ENCODE measurements at places on chromosomes 6 and 20.

DNA sequence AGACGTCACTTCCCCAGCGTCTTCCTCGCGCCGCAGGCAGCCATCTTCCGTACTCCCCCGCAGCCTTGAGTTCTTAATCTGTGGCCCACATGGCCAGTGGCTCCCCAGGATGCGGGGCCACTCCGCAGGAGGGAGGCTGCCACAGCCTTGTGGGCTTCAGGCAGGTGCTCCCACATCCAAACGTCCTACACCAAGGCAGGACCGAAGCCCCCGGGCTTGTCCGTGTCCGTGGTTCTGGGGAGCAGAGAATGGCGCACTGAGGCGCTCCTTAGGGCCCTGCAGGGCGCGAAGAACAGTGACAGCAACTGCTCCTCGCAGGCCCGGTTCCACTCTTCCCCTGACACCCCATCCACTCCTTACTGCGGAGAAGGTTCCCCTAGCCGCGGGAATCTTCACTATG is 755.8 kb downstream of the PRIM2 start:
- no peak for DNase-seq

DNA sequence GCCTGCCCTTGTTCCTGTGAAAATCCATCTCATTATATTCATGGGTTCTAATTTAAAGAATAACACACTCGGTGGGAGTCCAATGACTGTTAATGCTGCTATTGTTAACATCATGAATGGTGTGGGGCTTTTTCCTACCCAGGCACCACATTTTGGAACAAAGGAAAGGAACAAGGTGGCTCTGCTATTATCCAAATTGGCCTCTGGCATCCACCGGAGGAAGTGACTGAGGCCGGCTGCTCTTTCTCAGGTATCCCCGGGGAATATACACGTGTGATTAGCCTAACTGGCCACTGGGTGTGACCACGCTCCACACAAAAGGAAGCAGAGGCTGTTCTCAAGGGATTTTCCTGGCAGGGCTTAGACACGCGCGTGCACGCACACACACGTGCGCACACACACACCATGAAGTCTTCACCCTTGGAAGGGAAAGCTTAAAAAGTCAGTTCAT is 601.2 kb upstream of the ARID1B start:
- DNase-seq = no peak

- DNase-seq = no peak
These were observed 62.2 kb upstream of the SLC22A16 start for GRCh38 chr6:110538416-110539160.

- no peak for DNase-seq
These were observed 180.7 kb upstream of the PRSS16 start for GRCh38 chr6:27066802-27067201.

DNA sequence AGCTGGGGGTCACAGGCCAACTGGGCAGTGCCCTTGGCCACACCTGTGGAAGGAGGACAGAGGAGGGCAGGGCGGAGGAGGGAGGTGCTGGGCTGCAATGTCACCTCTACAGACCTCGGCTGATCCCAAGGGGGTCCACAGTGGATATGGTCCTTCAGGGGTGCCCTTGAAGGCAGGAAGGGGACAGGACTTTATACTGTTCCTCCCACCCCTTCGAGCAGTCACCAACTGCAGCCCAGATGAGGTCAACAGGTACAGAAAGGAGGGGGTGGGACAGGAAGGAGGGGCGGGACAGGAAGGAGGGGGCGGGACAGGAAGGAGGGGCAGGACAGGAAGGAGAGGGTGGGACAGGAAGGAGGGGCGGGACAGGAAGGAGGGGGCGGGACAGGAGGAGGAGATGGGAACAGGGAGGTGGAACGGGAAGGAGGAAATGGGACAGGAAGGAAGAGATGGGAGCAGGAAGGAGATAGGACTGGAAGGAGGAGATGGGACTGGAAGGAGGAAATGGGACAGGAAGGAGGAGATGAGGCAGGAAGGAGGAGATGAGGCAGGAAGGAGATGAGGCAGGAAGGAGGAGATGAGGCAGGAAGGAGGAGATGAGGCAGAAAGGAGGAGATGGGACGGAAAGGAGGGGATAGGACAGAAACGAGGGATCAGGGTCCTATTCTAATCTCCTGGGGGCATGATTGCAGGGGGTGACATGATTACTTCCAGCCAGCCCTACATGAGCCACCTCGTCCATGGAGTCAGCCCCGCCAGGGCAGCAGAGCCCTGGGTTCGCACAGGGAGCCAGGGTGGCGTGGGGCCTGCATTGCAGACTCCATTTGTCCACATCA is 19.4 kb upstream of the MRGBP start:
- DNase-seq = no peak

DNA sequence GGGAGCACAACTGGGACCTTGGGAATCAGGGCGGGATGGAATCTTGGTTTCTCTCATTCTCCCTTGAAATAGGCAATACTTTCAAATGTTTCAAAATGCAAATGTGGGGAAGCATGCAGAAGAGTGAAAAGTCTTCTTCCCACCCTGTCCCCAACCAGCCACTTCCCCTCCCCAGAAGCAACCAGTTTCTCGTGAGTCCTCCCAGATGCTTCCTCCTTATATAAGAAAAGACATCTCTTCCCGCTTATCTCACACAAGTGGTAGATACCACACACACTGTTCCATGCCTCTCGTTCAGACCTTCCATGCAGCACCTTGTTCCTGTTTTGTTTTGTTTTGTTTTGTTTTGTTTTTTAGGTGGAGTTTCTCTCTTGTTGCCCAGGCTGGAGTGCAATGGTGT is 25.1 kb downstream of the HCK start:
- no peak for DNase-seq

GRCh38 chr6:147858421-147858820 is 349.9 kb downstream of the SAMD5 start:
- no peak for DNase-seq

DNA sequence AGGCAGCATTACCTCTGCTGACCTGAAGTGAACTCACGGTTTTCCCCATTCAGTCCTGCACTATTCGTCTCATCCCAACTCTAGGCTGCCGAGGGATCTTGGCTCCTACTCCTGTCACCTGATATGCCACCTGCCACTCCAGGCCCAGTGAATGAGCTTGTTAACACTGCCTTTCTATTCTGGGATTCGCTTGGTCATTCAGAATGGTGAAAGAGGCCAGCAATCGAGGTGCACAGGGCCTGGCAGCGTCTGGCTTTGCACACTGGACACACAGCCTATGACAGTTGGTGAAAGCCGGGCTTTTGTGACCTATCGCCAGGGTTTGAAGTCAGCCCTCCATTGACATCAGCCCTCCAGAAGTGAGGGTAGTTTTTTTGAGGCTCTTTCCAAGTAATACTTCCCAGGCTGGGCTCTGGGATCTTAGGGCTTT is 59.3 kb upstream of the MYL9 start:
- no peak for DNase-seq
